Renal cortex interstitium (tissue), 15 donors: ENCODE measurements at places on chromosomes 7 and 10.

- no peak for DNase-seq
These were observed 23.1 kb downstream of the KCNH2 start for GRCh38 chr7:150954986-150955518.

DNA sequence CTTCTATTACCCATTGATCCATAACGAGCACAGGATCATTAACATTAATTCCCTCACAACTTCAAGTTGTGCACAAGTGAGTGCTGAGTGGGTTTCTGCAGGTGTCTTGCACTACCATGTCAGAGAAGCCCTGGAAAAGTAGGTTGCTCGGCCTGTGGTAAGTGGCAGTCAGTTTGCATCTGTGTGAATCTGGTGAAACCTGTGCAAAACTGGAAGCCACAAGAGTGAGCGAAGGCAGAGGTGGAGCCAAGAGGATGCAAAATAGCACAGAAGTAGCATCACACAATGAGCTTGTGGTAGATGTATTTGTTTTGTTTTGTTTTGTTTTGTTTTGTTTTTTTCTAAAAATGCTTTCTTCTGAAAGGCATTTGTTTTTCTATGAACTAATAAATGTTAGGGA, 181.5 kb downstream of the THSD7A start:
- DNase-seq = no peak

GRCh38 chr10:124366825-124367224, 51.9 kb downstream of the OAT start:
- no peak for DNase-seq

DNA sequence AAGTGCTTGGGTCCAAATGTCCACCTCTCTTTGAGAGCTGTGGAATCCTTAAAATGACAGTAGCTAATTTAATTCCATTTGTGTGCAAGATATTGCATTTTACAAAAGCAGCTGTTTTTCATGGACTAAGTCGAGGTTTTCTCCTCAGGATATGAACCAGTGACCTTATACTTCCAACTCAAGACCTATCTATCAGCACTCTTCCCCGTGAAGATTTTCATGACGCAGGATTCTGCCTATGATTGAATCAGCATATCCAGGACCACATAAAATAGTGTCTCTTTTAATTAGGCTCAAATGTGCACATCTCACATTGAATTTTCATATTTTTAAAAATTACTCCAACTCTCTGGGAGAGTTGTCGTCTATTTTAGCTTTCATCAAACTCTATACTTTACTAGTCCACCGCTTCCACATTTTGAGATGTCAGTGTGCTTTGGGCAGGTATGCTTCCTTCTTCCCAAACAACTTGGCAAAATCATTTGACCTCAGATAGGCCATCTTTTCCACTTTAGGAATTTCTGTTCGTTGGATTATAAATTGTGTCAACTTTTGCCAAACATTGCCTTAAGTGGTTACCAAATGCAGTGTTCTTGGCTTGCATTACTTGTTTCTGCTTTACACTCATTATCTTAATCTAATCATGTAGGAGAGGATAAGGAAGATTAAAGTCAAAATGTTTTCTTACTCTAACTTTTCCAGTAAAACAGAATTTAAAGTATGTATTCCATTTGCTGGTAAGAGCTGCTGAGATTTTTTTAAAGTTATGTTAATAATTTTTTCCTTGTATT, 39.4 kb downstream of the SEMA3A start:
- DNase-seq = no peak

DNA sequence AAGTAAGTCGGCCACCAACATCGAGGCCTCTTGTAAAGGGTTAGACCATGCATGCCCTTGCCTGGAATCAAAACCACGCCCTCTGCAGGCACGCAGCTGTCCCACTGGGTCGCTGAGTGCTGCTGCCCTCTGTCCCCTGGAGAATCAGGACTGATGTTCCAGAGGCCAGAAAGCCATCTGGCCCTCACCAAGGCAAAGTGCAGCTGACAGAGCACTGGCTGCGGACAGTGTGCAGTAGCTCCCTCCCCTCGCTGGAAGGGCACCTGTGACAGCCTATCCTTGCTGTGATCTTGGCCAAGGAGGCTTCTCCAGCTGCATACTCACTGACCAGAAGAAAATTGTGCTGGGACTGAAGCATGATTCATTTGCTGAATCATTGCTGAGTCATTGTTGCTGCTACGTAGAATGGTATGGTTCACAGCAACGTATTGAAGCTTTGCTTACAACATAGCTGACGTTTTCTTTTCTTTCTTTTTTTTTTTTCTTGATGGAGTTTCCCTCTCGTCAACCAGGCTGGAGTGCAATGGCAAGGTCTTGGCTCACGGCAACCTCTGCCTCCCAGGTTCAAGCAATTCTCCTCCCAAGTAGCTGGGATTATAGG, 30.4 kb downstream of the DDC start:
- no peak for DNase-seq

DNA sequence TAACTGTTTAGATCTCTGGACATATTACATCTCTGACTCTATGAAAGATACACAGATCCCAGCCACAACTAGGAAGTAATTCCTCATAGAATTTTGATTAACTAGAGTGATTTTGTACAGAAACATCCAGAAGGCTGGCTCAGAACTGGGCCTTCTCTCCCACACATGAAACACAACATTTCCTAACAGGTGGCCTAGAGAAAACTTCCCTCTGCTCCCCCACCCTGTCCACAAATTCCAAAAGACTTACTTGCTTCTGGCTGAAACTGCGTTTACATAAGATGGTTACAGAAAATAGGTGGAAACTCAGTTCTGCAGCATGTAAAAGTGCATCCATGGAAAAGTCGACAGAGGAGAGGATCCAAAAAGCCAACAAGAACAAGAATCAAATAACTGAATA, 132.9 kb downstream of the FZD1 start:
- DNase-seq = no peak

- DNase-seq = no peak
These were observed 32.1 kb upstream of the PIK3AP1 start for GRCh38 chr10:96752375-96752774.

DNA sequence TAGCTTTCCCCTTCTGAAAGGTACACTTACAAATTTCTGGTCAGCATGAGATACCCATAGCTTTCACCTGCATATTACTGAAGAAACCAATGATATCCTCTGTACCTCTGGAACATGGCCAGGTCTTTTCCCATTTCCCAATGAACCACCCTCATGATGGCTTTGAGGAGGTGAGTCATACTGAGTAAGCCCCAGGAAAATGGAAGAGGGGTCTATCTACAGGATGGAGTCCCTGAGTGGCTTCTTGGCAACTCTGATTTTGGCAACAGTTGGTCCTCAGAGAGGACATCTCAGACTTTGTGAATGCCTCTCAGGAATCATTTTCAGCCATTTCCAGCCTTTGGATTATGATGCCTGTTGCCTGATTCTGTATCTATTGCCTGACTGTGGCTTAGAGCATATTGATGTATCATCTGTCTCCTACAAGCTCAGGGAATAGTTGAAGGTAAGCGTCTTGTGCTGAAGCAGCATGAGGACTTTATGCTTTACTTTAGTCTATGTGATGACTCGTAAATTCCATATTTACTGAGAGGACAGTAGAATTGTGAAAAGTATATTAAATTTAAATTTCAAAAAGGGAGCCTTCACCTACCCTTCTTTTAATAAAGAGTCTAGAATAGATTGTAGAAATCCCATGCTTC, 84.7 kb upstream of the DKK1 start:
- DNase-seq = no peak

GRCh38 chr10:65500716-65501115, 1425.1 kb upstream of the LRRTM3 start:
- no peak for DNase-seq

DNA sequence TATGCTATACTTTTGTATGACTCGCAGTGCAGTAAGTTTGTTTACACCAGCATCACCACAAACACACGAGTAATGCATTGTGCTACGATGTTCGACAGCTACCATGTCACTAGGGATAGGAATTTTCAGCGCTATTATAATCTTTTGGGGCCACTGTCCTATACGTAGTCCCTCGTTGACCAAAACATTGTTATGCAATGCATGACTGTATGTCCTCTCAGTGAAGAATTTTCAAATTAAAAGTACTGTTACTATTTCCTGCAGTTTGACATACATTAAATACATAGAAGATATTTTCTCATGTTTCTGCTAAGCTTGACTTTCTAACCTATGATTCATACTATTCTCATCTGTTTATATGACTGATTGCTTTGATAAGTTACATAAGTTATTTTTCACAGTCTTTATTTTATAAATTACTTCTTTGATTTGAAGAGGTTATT, 203.6 kb downstream of the VTI1A start:
- no peak for DNase-seq

GRCh38 chr10:106540645-106541044, 623.9 kb downstream of the SORCS1 start:
- DNase-seq = no peak

DNA sequence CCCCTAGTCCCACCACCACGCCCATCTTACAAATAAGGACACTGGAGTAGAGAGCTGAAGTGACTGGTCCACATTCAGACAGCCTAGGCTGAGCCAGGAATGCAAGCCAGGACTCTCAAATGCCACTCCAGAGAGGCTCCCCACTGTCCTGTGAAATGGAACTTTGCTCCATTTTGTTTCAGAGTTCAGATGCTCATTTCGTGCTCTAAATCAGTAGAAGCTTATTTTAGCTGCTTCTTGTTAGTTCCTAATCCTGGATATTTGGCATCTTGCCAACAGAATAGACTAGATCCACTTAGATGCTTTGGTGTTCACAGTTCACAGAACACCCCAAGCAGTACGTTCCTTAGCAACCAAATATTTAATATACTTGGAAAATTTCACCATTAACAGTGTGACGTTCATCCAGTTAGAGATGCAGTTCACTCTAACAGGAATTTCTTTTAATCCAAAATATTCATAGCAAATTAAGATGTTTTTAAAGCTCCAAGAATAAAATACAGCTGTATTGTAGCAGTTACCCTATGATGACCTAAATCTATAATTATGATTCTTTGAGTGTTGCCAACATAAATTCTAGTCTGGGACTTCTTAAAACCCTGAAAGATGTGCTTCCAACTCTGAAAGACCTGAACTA, 7.3 kb downstream of the MMP21 start:
- no peak for DNase-seq
